ENCODE measurements at places on chromosomes 2 and 18. TPM values are rescaled to one million over a fixed set of nuclear protein-coding genes. Genes with fewer than 3 reads are reported as not detected.

Gene MFSD2B
- total RNA-seq: not detected

Gene CTAGE1
- not detected for total RNA-seq

Gene SPR
- total RNA-seq: 37.1 TPM

Gene CCDC85A
- 9.3 TPM for total RNA-seq

Gene SLC14A1
- total RNA-seq: not detected

Gene ATP8B1
- total RNA-seq: 8.6 TPM

Gene EFR3B
- total RNA-seq: 0.75 TPM

Gene DNAJC5G
- not detected for total RNA-seq

Gene TANC1
- 37.2 TPM for total RNA-seq

Gene FBLN7
- total RNA-seq: 2.9 TPM

Gene TBR1
- not detected for total RNA-seq

Gene DSG2
- total RNA-seq: 12.1 TPM

Gene EPAS1
- 1,000 TPM for total RNA-seq

Gene ZNF892
- 7.2 TPM for total RNA-seq

Gene IGFBP2
- 25.9 TPM for total RNA-seq

Gene KCNG3
- total RNA-seq: not detected

Gene ARHGAP15
- 7.9 TPM for total RNA-seq

Gene ZNF638
- 218 TPM for total RNA-seq

Gene DSEL
- total RNA-seq: 33.5 TPM

Gene SP5
- 2.6 TPM for total RNA-seq

Gene SANBR
- total RNA-seq: 12.1 TPM

Gene NDC80
- total RNA-seq: not detected

Gene LBX2
- total RNA-seq: not detected

Gene ERICH2
- total RNA-seq: not detected

Gene CRACDL
- 4.2 TPM for total RNA-seq

Gene SGO2
- 3.5 TPM for total RNA-seq

Gene MYCN
- total RNA-seq: not detected

Gene CYP26B1
- total RNA-seq: 106 TPM

Gene FKBP1B
- 3.6 TPM for total RNA-seq

Gene LINC00305
- total RNA-seq: not detected

Gene ST6GAL2
- total RNA-seq: not detected

Gene FRZB
- total RNA-seq: 8.1 TPM

Gene TRIM43
- not detected for total RNA-seq

Gene TMEM247
- total RNA-seq: not detected

Gene CRYBA2
- total RNA-seq: not detected

Gene SLC9A2
- total RNA-seq: not detected

Gene SKA1
- 0.66 TPM for total RNA-seq

Gene MRO
- total RNA-seq: 0.49 TPM

Gene IL36B
- not detected for total RNA-seq

Gene ANO7
- 0.34 TPM for total RNA-seq

Gene MFSD6
- total RNA-seq: 47.5 TPM

Gene C2orf80
- total RNA-seq: not detected

Gene CXCR2
- total RNA-seq: not detected

Gene B4GALT6
- 4.2 TPM for total RNA-seq

Gene SCYGR4
- not detected for total RNA-seq

Gene SERPINB11
- total RNA-seq: not detected

Gene COL4A4
- total RNA-seq: 3.7 TPM

Gene XPO1
- total RNA-seq: 106 TPM

Gene NAT8
- not detected for total RNA-seq

Data from subcutaneous adipose tissue (tissue), 4 donors.